Stimulated activated CD4-positive, alpha-beta T cell treated with anti-CD3 and anti-CD28 coated beads, TNF-alpha, amount 100 ng/mL, for 24 hours (primary cell): ENCODE measurements at places on chromosomes 1 and 21.

DNA sequence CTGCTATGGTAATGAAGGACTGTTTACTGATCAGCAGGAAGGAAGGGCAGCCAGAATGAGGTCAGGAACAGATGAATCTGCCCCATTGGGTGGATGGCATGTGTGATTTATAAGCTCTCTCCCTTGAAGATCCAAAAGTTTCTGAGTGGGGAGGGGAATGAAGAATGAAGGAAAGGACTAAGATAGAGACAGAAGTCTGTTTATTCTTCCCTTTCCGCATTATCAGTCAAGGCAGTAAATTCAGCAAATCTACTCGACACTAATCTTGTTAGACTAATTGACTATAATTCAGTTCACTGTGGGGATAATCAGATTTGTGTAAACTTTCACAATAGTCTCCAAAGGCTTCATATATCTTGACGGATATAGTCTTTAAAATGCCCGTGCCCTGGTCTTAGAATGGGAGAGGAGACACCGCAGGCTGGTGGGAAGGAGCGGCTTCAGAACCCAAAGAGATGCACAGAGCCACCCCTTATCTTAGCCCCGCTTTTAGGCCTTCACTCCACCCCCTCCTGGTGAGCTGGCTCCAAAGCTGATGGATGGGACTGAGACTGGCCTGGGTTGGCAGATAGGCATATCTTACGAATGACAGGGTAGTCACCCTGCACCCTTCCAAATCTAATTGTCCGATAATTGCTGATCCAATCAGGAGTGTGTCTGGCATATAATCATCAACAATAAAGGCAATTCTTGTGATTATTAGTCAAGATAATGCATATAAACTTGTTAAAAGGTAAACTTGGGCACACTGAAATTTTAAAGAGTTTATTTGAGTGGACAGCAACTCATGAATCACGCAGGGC lies 76.0 kb upstream of the PPM1J start:
- no peak for DNase-seq

- no peak for DNase-seq
Observed at GRCh38 chr1:155932081-155932480, 2.1 kb downstream of the KHDC4 start.

GRCh38 chr1:3274972-3275371 lies 179.5 kb upstream of the ARHGEF16 start:
- DNase-seq, result no peak

DNA sequence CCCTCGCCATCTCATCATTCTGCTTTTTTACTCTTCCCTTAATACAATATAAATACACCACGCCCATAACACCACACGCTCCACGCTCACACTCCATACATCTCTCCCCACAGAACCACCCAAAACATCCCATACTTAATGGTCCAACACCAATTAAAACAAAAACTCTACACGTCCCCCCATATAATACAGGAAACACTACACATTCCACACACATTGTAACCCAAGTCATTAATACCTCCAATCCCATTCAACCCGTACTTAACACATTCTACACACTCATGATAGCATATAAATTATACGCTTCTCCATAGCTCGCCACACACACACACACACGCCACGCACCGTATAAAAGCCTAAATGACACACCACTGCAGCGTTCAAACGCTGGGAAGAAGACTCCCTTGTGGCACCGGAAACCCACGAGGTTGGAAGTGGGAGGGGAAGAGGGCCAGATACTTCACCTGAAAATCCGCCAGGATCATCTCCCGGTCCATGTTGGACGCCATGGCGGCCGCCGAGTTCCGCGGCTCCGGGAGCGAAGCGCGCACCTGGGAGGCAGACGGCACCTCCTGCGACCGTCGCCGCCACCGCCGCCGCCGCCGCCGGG lies 659 bp downstream of the FAF1 start:
- no peak for DNase-seq

DNA sequence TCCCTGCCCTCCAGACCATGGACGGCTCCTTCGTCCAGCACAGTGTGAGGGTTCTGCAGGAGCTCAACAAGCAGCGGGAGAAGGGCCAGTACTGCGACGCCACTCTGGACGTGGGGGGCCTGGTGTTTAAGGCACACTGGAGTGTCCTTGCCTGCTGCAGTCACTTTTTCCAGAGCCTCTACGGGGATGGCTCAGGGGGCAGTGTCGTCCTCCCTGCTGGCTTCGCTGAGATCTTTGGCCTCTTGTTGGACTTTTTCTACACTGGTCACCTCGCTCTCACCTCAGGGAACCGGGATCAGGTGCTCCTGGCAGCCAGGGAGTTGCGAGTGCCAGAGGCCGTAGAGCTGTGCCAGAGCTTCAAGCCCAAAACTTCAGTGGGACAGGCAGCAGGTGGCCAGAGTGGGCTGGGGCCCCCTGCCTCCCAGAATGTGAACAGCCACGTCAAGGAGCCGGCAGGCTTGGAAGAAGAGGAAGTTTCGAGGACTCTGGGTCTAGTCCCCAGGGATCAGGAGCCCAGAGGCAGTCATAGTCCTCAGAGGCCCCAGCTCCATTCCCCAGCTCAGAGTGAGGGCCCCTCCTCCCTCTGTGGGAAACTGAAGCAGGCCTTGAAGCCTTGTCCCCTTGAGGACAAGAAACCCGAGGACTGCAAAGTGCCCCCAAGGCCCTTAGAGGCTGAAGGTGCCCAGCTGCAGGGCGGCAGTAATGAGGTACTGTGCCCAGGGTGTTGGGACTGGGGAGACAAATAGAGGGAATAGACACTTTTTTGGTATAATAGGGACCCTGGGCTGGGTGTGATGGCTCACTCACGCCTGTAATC lies 1.0 kb downstream of the ZBTB48 start:
- DNase-seq, result no peak

- no peak for DNase-seq
Observed at GRCh38 chr21:26409735-26410134, 163.4 kb downstream of the CYYR1 start.

GRCh38 chr1:41390166-41390565 lies 28.9 kb downstream of the FOXO6 start:
- DNase-seq, result no peak

- no peak for DNase-seq
Observed at GRCh38 chr1:216014086-216014485, 409.2 kb downstream of the USH2A start.

DNA sequence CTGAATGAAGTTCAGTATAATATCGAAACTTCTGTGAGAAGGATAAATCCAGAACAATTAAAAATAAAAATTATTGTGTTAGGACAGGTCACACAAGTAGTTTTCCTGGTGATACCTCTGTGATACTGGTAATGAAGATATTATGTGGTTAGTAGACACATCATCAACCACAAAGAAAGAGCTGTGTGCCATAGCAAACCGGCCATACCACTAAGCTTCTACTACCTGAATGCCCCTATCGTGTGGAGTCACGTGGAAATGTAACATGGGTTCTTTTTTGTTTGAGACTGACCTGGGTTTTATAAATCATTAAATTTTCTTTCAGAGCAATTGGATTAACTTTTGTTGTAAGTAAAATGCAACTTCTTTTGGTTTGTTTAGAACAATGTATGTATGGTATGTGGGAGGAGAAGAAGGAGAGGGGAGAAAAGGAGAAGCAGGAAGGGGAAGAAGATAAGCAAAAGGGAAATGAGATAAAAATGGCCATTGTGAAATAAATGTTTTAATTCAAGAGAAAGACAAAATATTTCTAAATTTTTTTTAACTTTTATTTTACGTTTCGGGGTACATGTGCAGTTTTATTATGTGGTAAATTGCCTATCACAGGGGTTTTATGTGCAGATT lies 58.2 kb upstream of the LRRC8B start:
- DNase-seq, result no peak
